NCI-H446 treated with DMSO at 0.1 percent for 48 hours (cell line): ENCODE measurements at places on chromosomes 5 and 9.

GRCh38 chr9:27967210-27967609 lies 393.9 kb upstream of the C9orf72 start:
- no peak for DNase-seq

- DNase-seq, result peak; percentile 89
These were observed 24.5 kb upstream of the DUSP1 start for GRCh38 chr5:172795318-172795977.

GRCh38 chr5:61617039-61617438 lies 285.0 kb downstream of the ZSWIM6 start:
- no peak for DNase-seq

- DNase-seq, result no peak
These were observed 7.9 kb upstream of the LHX6 start for GRCh38 chr9:122236681-122237080.

DNA sequence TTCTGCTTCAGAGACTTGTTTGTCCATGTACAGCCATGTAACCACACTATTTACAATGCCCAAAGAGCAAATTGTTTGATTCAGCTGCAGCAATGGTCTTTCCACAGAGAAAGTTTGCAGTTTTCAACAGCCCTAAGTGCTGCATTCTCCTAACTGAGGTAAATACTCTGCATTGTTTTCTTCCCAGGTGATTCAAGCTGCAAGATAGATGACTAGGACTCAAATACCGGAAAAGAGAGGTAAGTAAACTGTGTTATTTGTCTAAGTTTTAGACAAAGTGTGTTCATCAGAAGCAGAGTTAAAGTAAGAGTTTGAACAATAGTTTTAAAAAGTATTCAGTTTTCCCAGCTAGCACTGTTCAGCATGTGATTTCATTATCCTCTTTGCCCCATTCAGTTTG lies 1046.7 kb upstream of the C9orf72 start:
- no peak for DNase-seq

- DNase-seq, result no peak
These were observed 10.5 kb downstream of the PJA2 start for GRCh38 chr5:109399092-109399759.

- no peak for DNase-seq
These were observed 734 bp downstream of the KIF27 start for GRCh38 chr9:83920469-83920926.

GRCh38 chr9:111069183-111069582 lies 30.9 kb upstream of the LPAR1 start:
- DNase-seq, result no peak

GRCh38 chr5:1053391-1054017 lies 44.9 kb downstream of the NKD2 start:
- no peak for DNase-seq

DNA sequence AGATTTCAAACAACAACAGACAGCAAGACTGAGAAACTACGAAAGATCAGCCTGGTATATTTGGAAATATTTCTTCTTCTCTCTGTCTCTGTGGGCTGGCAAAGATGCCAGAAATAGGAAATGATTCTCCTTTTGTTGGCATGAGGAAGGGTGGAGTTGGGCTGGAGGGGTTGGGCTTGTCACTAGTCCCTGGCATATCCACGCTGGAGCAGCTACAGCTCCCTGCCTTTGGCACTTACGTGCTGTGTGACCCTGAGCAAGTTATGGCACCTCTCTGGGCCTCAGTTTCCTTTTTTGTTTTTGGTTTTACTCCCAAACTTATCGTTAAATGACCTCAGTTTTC lies 354 bp upstream of the KCNMB1 start:
- DNase-seq, result no peak

- no peak for DNase-seq
These were observed 272.7 kb upstream of the TRPC7 start for GRCh38 chr5:136638084-136638483.
